ENCODE measurements at places on chromosomes 11 and 22.

GRCh38 chr11:45079943-45080719 is 66.3 kb upstream of the PRDM11 start:
- DNase-seq, result no peak

DNA sequence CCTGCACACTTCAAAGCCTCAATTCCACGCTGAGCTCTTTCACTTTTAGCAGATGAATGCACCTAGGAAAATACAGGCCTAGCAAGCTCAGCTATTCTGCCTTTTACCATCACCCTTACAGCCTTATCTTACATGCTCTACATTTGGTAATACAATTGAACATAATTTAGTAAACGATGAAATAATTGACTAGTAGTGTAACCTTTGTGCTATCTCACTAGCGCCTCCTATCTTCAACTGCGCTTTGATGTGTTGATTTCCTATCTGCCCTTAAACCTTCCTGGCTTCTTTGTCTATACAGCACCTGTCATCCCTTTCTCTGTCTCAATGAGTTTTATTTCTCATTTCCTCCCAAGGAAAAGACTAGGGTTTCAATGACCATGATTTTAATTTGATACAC is 149.7 kb downstream of the LRRC4C start:
- DNase-seq, result no peak

GRCh38 chr11:93908689-93909088 is 58.3 kb upstream of the VSTM5 start:
- DNase-seq, result no peak

DNA sequence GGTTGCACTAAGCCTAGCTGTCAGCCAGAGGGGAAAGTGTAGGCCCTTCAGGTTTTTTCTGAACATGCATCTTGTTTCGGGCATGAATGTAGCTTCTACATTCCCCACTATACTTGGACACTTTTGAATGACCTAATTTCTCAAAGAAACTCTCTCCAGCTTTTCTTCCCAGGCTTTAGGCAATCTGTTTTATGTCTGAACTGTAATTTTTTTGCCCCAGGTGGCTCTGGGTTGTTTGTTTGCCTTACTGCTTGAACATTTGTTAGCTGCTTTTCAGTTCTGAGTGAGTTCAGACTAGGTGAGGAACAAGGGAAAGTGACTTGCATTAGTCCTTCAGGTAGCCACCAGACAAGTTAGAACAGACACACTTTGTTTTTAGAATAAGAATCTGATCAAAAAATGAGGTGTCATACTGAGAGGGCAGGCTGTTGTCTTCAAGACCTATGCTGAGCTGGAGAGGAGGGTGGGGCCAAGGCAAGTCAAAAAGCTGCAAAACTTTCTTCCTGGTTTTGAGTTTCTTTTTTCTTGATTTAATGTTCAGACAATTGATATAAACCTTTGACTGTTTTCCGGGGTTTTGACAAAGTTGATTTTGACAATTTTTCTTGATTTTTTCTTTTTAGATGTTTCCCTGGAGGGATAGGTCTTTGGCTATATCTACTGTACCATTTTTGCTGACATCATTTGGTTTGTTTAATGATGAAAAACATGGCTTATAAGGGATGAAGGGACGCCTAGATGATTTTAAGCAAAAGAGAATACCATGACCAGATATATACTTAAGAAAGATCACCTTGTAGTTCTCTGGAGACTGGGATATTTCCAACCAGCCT is 182.8 kb downstream of the WNT11 start:
- DNase-seq, result no peak

- DNase-seq, result no peak
Measured at GRCh38 chr11:14193644-14194043, 165.3 kb downstream of the RRAS2 start.
